IMR-90 (cell line): ENCODE measurements at places on chromosomes 6 and 20. TPM values are rescaled to one million over a fixed set of nuclear protein-coding genes. Genes with fewer than 3 reads are reported as not detected.

MMS22L gene
- total RNA-seq: 18.6 and 30.6 TPM in 2 replicates

RBBP8NL gene
- not detected in 2 replicates for total RNA-seq

SMIM28 gene
- not detected in 2 replicates for total RNA-seq

EPB41L1 gene
- total RNA-seq: 12.5 and 13.9 TPM in 2 replicates

TSPYL1 gene
- 111 and 121 TPM in 2 replicates for total RNA-seq

BPIFA1 gene
- not detected in 2 replicates for total RNA-seq

RIPOR3 gene
- total RNA-seq: 0.28 and 0.54 TPM in 2 replicates

TGM3 gene
- total RNA-seq: not detected in 2 replicates

KIF25 gene
- not detected in 2 replicates for total RNA-seq

BIRC7 gene
- not detected in 2 replicates for total RNA-seq

ZSCAN23 gene
- 5.3 and 8.4 TPM in 2 replicates for total RNA-seq

HSF2 gene
- total RNA-seq: 28.9 and 31.1 TPM in 2 replicates

FAM50B gene
- total RNA-seq: 3.9 and 4.1 TPM in 2 replicates

SLC32A1 gene
- not detected in 2 replicates for total RNA-seq

JPH2 gene
- total RNA-seq: 0.54 and 0.83 TPM in 2 replicates

FAXC gene
- total RNA-seq: 1.1 and 1.9 TPM in 2 replicates

KCNQ2 gene
- not detected in 2 replicates for total RNA-seq

HTR1E gene
- total RNA-seq: not detected in 2 replicates

C20orf144 gene
- under 0.01 TPM in 2 replicates for total RNA-seq

CGAS gene
- total RNA-seq: 1.6 and 4.2 TPM in 2 replicates

EBF4 gene
- under 0.01 and 0.18 TPM in 2 replicates for total RNA-seq

TRIM38 gene
- total RNA-seq: 6.3 and 6.7 TPM in 2 replicates

PRR18 gene
- not detected in 2 replicates for total RNA-seq

TRIM10 gene
- total RNA-seq: not detected in 2 replicates

GPR6 gene
- total RNA-seq: not detected in 2 replicates

ANGPT4 gene
- total RNA-seq: not detected in 2 replicates

RNF146 gene
- 24.0 and 35.0 TPM in 2 replicates for total RNA-seq

TGM2 gene
- total RNA-seq: 237 and 268 TPM in 2 replicates

CD109 gene
- 5.0 and 7.2 TPM in 2 replicates for total RNA-seq

EDN3 gene
- not detected in 2 replicates for total RNA-seq

CITED2 gene
- 163 and 266 TPM in 2 replicates for total RNA-seq

TRIM40 gene
- not detected in 2 replicates for total RNA-seq

RGS17 gene
- total RNA-seq: 1.4 and 1.7 TPM in 2 replicates

PAK5 gene
- not detected in 2 replicates for total RNA-seq

FAM83D gene
- total RNA-seq: 20.4 and 23.1 TPM in 2 replicates

IL17A gene
- not detected in 2 replicates for total RNA-seq

ZBTB22 gene
- 5.8 and 6.8 TPM in 2 replicates for total RNA-seq

ARFGEF2 gene
- total RNA-seq: 39.1 and 40.5 TPM in 2 replicates
